NCI-H187 (cell line): ENCODE measurements at places on chromosomes 4 and X.

- no peak for DNase-seq
These were observed 37.3 kb downstream of the RRAGB start for GRCh38 chrX:55754861-55755294.

GRCh38 chr4:47065051-47065481 lies 33.7 kb downstream of the GABRB1 start:
- no peak for DNase-seq

- DNase-seq, result no peak
These were observed 15.6 kb upstream of the LAP3 start for GRCh38 chr4:17561195-17561909.

DNA sequence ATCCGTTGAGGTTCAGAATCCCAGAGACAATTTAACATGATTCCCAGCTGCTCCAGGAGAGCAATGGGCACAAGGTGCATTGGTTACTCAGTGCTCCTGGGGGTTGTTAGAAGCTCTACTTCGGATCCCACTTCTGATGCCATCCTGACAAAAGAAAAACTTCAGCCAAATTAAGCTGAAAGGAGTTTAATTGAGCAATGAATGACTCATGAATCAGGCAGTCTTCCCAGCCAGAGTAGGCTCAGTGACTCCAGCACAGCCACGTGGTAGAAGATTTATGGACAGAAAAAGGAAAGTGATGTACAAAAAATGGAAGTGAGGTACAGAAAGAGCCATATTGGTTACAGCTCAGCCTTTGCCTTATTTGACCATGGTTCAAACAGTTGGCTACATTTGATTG lies 95.7 kb downstream of the PWWP3B start:
- no peak for DNase-seq

GRCh38 chrX:43225626-43226328 lies 430.3 kb upstream of the MAOA start:
- DNase-seq, result no peak

- DNase-seq, result no peak
These were observed 202.1 kb downstream of the HNRNPD start for GRCh38 chr4:82171531-82172155.

GRCh38 chrX:95628796-95629195 lies 1055.8 kb upstream of the DIAPH2 start:
- DNase-seq, result no peak
